ENCODE measurements at places on chromosomes 12 and 14.

DNA sequence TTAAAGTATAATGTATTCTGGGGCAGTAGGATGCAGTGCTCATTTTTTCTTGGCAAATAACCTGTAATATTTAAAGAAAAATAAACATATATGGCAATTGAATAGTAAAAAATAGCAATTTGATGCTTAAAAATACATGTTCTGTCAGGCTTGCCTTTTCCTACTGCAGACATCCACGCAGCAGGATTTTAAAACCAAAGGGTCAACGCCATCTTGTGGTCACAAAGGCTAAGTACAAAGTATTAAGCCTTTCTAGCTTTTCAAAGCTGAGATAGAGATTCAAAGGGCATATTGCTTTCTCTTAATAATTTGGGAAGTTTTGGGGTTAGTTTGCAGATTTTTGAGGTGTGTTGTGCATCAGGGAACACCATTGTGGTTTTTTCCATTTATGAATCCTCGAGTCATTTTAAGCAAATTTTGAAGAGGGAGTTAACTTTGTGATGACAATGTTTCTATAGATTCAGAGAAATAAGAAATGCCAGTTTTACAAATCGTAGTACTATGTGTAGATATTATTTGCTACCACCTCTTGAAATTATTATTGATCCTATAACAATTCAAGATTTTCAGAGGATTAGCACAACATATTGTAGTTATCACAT, 4.7 kb upstream of the CCER1 start:
- DNase-seq = peak; percentile 70

DNA sequence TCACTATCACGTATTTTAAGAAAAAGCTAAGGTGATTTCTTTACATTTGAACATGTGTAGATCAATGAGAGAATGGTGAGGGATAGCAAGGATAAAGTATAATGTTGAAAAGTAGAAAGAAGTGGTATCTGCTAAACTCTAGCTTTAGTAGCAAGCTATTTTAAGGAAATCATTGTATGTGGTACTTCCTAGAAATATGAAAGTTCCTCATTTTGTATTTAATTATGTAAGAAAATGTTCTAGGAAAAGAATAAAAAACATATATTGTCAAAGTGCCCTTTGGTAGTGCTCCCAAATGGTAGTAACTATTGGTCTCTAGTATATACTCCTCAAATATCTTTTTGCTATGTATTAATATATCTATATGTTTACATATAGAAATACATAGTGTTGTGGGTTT, 35.7 kb downstream of the RAB21 start:
- DNase-seq = no peak

DNA sequence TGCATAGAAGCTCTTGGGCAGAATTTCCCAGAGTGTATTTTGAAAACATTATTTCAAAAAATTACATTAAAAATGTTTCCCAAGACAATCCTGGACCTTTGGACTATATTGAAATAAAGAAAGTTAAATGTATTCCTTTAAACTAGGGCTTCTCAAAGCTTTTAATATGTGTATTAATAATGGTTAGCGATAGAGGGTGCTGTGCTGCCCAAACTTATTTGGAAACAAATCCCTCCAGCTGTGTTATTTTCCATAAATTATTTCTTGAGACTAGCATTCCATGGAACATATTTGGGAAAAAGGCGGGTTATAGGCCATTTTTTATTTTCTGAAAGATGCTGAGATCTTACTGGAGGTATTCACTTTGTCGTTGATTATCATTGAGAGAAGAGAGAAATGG, 397.8 kb upstream of the MIS18BP1 start:
- DNase-seq = no peak

GRCh38 chr12:26233631-26234030, 38.3 kb downstream of the SSPN start:
- no peak for DNase-seq

DNA sequence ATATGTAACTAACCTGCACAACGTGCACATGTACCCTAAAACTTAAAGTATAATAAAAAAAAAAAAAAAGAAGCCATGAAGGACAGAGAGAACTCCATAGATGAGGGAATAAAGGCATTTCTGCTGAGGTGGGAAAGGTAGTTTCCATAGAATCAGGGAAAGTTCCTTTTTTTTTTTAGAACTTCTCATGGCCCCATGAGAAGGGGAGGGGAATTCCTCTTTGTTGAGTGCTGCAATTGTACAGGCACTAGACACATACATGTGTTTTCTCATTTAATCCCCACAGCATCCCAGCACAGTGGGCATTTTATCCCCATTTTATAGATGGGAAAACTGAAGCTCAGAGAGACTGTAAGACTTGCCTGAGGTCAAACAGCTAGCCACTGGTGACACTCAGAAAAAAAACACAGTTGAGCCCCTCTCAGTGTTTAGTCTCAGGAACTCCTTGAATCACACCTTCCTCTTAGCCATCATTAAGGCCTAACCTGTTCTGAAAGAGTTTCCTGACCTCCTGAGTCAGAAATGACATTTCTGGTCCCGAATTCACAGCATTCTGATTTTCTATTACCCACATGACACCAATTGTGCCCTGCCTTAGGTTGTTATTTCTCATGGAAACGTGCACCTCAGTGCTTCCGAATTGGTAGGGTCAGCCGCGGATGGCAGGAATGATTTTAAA, 189.3 kb upstream of the G2E3 start:
- no peak for DNase-seq

GRCh38 chr14:55752580-55753390, 172.8 kb downstream of the KTN1 start:
- no peak for DNase-seq

GRCh38 chr12:92928421-92928961, 604 bp downstream of the EEA1 start:
- peak; percentile 46 for DNase-seq

- no peak for DNase-seq
Measured at GRCh38 chr14:99202516-99202915, 69.5 kb downstream of the BCL11B start.

- DNase-seq = no peak
Measured at GRCh38 chr12:63400718-63401117, 249.7 kb upstream of the AVPR1A start.

GRCh38 chr12:14402697-14403096, 37.2 kb downstream of the ATF7IP start:
- DNase-seq = no peak

DNA sequence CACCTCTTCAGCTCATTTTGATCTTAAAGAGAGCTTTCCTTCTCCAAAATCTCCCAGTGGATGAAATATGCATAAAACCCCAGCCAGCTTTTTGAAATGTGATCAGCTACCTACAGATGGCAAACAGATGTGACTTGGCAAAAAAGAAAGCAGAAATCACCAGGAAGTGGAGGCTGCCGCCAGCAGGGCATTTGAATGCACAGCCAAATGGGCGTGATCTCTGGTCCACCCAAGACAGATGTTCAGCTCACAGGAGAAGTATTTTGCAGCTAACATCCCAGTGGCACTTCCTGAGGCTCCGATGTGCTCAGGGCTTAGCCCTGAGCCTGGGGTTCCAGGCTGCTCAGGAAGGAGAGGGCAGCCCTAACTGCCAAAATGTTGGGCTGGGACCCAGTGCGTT, 78.3 kb downstream of the LGMN start:
- no peak for DNase-seq

DNA sequence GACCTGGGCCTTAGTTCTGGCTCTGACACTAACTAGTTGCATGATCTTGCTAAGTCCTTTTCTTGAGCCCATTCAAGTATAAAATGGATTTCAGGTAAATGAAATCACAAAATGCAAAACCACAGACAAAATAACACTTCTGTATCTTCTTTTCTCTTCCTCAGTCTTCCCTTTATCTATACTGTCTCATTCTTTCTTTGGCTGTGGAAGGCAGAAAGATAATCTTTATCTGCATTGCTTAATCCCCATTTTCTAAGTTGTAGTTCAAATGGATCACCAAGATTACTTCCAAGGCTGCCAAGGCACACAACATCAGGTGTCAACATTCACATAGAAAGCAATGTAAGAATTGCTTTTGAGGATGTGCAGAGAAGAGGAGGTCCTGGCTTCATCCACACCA, 30.3 kb downstream of the TESPA1 start:
- no peak for DNase-seq

DNA sequence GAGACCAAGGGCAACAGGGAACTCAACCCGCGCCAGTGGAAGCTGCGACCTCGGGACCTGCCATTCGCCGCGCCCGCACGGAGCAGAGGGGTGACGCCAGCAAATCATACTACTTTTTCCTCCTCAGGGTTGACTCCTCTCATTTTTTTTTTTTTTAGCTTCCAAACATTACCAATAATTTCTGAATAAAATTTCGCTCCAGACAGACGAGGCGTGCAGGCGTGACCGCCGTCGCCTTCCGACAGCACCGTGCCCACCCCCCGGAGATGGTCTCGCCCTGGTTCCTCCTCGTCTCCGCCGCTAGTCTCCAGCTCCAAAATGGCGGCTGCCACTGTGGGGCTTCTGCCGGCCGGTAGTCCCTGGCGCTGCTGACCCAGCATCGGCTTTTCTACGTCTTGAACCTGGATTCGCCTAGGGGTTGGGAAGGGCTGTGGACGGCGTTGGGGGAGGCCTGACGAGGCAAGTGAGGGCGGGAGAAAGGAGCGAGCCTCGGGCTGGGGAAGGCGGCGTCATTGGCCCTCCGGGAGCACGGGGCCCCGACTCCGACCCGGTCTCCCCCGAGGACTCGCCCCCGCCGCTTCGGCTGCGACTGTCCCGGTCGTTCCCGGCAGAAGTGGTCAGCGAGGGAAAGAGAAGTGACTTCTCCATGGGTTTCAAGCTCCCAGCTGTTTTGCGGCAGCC, at the start of the genes CPSF2 and NDUFB1:
TSS of gene CPSF2 (plus strand) at position 300 of the 681 bp plus-strand sequence. CDS start 9,016 bp downstream, outside the sequence.
TSS of gene NDUFB1 (minus strand) at position 37 of the 681 bp plus-strand sequence. CDS start 4,069 bp downstream, outside the sequence.
- peak; percentile 74 for DNase-seq

- DNase-seq = no peak
Measured at GRCh38 chr14:71355324-71356201, 448.3 kb downstream of the PCNX1 start.

- no peak for DNase-seq
Measured at GRCh38 chr12:80419644-80420043, 24.4 kb upstream of the PTPRQ start.

DNA sequence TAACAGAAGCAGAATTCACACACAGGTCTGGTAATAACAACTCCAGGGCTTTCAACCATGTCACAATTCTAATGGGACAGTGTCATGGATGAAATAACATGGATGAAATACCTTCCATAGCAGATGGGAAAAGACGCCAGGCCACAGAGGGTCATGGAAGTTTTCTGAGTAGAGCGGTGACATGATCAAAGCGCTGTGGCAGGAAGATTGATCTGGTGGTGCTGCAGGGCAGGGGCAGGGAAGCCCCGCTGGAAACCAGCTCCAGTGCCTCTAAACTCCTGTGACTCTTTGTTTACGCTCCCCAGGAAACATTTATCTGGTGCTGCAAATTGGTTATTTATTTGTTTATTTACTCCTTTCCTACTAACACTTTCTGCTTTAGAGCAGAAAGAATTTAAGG, 108.3 kb upstream of the HMGA2 start:
- DNase-seq = no peak

DNA sequence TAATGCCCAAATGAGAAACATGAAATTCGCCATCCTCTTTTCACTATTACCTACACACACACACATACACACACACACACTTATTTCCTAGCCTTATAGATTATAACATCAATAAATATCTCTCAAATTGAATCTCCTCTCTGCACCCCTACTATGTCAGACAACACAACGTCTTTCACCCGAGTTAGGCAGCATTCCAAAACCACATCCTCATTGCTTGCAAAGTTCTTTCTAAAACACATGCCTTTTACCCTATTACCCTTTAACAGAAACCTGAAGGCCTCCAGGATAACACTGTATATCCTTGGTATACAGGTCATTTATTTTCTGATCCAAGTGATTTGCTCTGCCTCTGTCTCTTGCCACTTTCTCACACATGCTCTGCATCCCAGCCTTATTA, 56.3 kb downstream of the KCNH5 start:
- no peak for DNase-seq

- no peak for DNase-seq
Measured at GRCh38 chr14:23722675-23723074, 86.5 kb downstream of the DHRS2 start.

- no peak for DNase-seq
Measured at GRCh38 chr14:75837151-75837787, 144.5 kb downstream of the TGFB3 start.

- no peak for DNase-seq
Measured at GRCh38 chr12:121860257-121860656, 1.6 kb upstream of the HPD start.

- DNase-seq = no peak
Measured at GRCh38 chr14:85907536-85907935, 377.6 kb downstream of the FLRT2 start.

DNA sequence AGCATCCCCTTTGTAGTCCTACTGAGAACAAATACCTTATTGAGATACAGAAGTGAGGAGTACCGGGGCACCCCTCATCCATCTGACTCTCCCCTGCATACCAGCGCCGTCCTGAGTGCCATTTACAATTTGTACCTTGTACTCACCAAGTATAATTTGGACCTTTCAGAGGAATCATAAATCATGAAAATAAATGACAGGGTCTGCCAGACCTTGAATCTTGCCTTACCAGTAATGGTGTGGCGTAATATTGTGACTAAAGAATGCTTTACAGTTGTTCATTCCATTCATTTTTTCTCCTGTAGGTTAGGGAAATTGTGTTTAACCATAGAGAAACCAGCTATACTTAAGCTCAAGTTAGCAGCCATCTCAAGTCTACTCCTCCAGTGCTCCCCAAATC, 243.7 kb upstream of the RGS6 start:
- no peak for DNase-seq

DNA sequence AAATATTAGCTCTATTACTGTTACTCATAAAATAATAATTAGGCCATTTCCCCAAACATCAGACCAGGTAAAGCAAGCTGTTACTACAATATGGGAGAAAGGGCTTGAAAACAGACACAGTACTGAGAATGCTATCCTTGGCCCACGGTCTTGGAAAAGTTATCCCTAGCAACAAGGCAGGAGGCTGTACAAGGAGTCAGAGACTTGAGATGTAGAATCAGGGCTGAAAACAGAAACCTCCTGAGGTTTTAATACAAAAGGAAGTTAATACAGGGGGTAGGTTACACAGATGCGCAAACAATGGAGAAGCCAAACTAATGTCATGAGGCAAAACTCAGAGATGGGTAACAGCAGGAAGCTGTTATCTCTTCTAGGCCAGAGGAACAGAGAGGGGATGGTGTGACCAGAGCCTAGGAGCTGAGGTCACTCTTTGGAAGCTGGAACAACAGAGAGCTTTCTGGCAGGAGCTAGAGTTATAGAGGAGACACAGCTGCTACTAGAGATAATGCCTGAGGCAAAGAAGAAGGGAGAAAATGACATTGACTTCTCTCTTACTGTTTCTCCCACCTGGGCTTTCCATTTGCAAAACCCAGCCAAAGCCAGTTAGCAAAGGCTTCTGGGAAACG, 248.8 kb downstream of the SUDS3 start:
- DNase-seq = no peak

GRCh38 chr12:104578453-104578852, 121.7 kb downstream of the CHST11 start:
- peak; percentile 63 for DNase-seq

- no peak for DNase-seq
Measured at GRCh38 chr12:76782526-76782925, 18.6 kb downstream of the ZDHHC17 start.
